ENCODE measurements at places on chromosomes 7 and 10.

DNA sequence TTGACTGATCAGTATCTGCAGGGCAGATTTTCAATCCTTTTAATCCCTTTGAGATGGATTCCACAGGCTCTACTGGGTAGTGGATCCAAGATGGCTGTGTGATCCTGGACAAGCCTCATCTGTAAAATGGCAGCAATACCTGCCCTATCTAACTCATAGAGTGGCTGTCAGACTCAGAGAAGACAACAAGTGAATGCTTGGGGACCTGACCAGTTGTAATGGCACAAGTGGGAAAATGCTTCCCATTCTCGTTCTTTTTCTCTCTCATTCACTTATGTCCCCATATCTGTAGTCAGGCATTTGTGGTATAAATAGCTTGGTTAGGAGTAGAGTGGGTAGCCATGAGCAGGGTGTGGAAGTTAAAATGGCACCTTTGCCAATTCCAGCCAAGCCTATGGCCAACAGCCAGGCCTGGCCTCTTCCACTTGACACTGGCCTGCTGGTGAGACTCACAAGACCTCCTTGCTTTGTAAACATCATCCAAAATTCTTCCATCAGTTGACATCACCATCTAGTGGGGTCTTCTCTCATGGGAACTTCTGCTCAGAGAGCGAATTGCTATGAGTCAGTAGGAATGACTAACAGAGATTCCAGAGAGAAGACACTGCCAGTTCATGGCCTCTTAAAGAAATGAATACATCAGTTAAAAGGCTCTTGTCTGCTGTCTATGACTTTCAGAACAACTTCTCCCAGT, 150.1 kb downstream of the PLPP4 start:
- no peak for DNase-seq

DNA sequence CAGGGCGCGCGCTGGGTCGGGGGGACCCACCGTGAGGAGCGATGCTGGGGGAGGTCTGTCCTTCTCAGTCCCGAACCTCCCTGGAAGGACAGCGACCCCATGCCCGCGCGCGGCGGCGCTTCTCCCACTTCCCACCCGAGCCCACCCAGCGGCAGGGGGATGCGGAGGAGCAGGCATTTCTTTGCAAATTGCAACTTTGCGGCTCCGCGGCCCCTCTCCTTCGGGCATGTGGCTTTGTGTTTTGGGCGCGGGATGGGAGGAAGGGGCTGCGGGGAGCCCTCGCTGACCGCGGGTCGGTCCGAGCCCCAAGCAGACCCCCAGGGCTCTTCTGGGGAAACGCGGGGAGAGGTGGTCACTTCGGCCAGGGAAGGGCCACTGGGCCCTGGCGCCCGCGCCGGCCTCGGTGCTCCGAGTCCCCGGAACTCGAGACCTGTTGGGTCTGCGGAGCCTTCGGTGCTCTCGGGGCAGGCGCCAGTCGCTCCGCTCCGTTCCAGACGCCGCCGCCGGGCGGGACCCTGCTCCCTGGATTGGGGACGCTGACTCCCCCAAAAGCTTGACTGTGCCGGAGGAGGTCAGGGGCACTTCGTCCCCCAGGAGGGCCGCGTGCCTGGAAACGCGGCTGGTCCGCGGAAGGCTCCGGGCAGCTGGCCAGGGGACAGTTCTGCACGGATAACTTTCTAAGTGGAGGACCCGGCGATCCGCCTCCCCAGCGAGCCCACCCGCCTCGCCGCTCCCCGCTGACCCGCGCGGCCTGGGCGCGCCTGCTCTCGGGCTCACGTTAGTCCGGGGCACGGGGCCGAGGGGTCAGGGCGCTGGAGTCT, 164.2 kb upstream of the DPP6 start:
- DNase-seq = peak; percentile 50

DNA sequence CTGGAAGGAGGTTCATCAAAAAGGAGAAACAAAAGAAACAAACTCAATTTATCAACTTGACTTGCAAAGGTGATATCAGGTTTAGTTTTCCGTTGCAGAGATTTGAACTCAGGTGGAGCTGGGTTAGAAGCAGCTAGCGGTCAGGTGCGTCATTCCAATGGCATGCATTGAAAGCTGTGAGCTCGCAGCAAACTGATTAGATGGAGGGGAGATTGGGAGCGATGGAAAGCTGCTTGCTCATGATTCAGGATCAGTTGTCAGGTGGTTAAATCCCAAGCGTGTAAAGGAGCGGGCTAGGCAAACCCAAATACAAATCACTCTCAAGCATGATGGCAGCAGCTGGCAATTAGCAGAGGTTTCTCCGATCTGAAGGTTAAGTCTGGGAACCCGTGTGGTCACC, 49.3 kb upstream of the AFAP1L2 start:
- no peak for DNase-seq

- DNase-seq = no peak
Observed at GRCh38 chr7:30323006-30323355, 38.6 kb downstream of the ZNRF2 start.

DNA sequence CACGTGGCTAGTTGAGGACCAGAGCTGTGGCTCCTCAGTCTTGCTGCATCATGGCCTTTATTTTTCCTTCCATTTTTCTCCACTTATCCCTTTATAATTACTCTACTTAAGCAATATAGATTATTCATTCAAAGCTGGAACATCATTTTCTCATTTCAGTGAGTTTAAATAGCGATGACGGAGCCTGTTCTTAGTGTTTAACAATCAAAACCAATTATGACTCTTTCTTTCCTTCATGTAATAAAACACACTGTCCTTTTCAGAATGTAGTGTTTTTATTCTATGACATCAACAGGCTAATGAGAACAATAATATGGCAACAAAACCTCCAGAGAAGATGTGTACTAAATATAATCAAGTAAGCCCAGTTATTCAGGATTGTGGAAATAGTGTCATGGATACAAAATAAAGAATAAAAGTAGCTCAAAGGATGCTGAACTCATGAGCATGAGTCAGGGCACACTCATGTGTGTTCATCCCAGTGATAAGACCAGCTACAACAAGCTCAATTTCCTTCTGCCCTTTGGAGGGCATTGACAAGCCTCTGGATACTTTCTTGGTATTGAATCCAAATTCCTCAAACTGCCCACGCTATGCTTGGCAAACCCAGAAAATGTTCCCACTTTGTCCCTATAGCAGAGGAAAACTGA, 188.4 kb downstream of the CYP26A1 start:
- no peak for DNase-seq

GRCh38 chr10:71221586-71222202, 9.3 kb downstream of the UNC5B start:
- no peak for DNase-seq

DNA sequence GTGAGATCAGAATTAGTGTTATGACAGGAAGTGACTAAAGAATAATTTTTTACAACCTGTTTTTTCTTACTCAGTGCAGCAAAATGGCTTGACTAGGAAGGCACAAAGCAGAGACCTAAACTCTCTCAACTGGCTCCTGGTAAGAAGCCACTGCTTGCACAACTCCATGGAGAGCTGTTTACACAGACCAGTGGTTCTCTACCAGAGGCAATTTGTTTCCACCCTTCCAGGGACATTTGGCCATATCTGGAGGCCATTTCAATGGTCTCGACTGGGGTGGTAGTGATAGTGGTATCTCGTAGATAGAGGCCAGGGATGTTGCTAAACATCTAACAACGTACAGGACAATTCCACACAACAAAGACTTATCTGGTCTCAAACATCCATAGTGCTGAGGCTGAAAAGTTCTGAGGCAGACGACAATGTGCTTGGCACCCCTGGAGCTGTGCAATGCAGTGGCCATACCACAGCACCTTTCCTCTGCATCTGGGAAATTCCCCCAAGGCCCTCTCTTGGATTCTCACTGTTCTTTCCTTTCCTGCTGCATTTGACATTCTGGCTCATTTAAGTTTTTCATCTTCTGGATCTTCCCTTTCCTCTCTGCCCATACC, 105.4 kb upstream of the LAMB4 start:
- no peak for DNase-seq

DNA sequence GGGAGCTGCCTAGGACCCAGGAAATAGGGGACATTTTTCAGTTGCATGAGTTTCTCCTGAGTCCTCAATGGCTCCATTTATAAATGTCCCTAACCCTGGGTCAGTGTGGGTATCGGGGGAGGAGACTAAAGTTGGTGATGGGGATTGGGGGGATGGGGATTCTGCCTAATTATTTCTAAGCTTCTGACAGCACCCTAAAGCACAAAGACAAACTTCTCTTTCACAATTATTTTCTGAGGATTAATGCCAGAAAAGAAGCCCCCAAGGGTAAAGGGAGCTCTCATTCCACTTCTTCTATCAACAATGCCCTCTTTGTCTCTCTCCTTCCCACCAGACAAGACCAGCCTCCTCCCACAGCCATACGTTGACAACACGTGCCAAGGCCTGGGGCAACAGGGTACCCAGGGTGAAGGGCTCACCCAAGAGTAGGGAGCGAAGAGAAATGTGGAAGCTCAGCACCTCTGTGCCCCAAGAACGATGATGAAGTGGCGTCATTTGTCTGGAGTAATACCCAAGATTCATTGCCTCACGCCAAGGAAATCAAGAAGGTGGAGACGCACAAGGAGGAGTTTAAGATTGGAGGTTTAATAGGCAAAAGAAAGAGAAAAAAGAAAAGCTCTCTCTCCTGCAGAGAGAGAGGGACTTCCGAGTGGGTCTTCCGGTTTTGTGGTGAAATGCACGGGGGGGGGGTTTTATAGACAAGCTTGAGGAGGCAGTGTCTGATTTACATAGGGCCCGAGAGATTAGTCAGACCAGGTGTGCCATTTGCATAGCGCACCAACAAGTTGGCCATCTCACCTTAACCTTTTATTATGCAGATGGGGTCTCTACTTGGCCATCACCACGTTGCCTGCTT, 14.4 kb upstream of the GJC3 start:
- DNase-seq = no peak

DNA sequence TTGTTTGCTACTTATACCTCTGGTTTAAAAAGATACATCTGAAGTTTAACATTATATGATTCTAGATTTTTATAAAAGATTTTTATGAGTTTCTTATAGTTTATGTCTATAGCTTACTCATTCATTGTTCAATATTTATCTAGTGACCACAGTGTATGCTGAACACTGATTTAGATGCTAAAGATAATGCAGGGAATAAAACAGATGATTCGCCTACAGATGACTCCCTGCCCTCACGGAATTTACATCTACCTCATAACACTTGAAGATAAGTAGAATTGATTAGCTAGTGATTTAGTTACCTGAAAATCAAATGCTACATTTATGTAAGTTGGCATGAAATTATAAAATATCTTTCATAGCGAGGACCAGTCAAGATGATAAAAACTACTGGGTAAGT, 105.8 kb downstream of the HIPK2 start:
- DNase-seq = no peak

DNA sequence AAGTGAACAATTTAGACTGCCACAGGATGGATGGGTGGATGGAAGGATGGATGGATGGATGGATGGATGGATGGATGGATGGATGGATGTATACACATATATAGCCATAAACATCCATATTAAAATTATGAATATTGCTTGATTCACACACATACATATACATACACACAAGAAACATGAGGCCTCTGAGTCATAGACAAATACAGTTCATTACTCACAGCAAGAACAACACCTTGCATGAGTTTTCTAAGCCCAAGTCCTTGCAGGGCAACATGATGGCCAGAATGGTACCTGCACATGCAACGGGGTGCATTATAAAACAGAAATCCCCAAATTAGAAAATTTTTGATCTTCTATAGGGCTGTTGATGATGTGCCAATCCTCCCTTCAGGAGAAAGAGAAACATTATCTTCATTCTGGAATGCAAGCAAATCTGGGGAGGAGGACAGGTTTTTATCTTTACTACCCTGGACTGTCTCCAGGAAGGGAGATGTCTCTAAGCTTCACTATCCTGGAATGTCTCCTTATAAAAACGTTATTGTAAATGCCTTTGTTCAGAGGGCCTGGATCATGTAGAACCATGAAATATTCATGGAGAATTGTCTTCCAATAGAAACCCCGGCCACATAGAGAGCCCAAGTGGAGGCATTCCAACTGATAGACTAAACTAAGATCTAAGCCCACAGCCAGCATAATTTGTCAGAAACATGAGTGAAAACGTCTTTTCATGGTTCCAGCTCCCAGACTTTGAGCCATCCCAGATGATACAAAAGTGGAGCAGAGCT, 238.6 kb upstream of the LRRN3 start:
- DNase-seq = no peak

GRCh38 chr10:16965344-16965616, 148.1 kb upstream of the RSU1 start:
- peak; percentile 40 for DNase-seq

GRCh38 chr7:30369879-30370278, 85.5 kb downstream of the ZNRF2 start:
- DNase-seq = no peak

DNA sequence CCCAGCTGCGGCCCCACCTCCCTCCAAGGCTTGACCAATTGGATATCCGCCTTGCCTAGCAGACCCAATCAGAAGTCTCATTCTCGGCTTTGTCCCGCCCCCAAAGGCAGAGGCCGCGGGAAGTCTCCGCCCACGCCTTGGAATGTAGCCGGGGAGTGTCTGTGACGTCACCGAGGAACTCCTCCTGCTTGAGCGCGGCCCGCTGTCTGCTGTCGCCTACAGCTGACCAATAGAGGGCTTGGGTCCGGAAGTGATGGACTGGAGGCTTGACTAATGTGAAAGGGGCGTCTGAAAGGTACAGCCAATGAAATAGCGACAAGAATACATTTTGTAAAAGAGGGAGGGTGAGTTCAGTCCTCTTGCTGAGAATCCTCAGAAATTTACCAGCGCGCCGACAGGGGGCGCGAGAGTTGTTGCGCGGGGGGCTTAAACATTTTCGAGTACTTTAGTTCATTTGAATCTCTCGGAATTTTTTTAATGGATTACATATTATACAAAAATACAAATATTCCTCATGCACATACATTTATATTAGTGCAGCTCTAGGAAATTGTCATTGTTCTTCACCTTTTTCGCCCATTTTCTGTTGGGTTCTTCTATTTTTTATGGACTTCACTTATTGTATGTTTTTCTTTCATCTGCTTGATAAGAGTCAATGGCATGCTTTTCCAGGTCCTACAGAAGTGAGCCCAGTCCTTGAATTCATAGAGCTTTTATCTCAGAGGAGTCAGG, 376 bp upstream of the CREB3L2 start:
- peak; percentile 100 for DNase-seq

DNA sequence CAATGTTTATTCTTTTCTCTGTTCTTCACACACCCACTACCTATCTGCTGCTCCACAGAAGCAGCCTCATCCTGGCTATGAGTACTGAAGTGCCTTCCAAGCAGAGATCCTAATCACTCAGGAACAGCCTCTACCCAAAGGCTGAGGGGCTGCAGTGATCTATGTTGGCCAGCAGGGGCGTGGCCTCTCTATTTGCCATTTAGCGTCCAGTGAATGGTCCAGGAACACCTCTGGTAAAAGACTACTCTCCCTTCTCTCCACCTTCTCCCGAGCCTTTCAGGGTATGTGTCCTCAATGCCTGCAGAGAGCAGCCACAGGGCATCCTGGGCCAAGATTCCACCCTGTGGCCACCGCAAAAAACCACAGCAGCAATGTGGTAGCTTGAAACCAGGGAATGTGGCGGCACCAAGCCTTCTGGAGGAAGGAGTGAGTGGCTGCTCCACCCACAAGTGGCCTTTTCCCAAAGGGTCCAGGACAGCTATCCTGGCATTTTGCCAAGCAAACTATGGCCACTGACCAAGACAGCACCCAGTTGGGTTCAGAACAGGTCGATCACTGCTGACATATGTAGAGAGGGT, 70.9 kb downstream of the SYPL1 start:
- DNase-seq = peak; percentile 59

Data from brain (organoid and tissue), 16 donors.